Cardiac septum (tissue), 1 donor: ENCODE measurements at places on chromosomes 7 and 10. TPM values are rescaled to one million over a fixed set of nuclear protein-coding genes. Genes with fewer than 3 reads are reported as not detected.

WNT8B gene
- total RNA-seq: not detected

PILRA gene
- 2.3 TPM for total RNA-seq

- no peak for DNase-seq
Measured at GRCh38 chr7:100673942-100674410, 436 bp downstream of the GNB2 start.

CPVL gene
- total RNA-seq: 86.9 TPM

FAM237B gene
- total RNA-seq: not detected

OPN4 gene
- total RNA-seq: not detected

- no peak for DNase-seq
Measured at GRCh38 chr7:37342688-37343471, 105.8 kb downstream of the ELMO1 start.

- no peak for DNase-seq
Measured at GRCh38 chr7:101390901-101391301, 28.2 kb downstream of the COL26A1 start.

MNX1 gene
- not detected for total RNA-seq

TRIM50 gene
- not detected for total RNA-seq

KIAA1549 gene
- 1.4 TPM for total RNA-seq

GRCh38 chr10:35546824-35547225 lies 58.3 kb upstream of the GJD4 start:
- DNase-seq: no peak

GRCh38 chr10:86252079-86252478 lies 114.5 kb downstream of the GRID1 start:
- DNase-seq: peak; percentile 63

- DNase-seq: no peak
Measured at GRCh38 chr7:55160539-55160938, 141.7 kb downstream of the EGFR start.

DNA sequence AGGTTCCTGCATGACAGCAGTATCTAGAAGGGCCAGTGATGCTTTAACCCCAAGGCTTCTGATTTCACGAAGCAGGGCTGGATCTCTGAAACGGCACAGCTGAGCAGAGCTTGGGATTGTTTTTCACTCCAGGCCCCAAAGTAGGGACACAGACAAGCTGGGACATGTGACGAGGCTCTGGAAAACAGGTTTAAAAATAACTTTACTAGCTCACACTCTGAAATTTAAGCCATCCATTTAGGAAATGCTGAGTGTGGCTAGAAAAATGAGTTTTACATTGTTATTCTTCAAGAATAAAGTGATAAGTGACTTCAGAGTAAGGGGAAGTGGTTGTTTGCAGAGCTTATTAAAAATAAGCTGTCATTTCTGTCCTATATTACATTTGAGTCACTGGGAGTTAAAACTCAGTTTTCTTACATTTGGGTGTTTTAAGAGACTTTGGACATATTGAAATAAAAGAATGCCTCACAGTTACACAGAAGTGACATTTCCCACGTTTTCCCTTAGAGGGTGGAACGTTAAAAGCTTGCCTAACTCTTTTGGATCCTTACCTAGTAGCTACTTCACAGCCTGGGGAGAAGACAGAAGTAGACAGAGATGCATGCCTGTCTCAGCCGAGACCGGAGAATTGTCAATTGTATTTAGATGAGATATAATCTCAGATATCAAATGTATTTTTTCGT lies 107.8 kb downstream of the GALNT17 start:
- no peak for DNase-seq

DNA sequence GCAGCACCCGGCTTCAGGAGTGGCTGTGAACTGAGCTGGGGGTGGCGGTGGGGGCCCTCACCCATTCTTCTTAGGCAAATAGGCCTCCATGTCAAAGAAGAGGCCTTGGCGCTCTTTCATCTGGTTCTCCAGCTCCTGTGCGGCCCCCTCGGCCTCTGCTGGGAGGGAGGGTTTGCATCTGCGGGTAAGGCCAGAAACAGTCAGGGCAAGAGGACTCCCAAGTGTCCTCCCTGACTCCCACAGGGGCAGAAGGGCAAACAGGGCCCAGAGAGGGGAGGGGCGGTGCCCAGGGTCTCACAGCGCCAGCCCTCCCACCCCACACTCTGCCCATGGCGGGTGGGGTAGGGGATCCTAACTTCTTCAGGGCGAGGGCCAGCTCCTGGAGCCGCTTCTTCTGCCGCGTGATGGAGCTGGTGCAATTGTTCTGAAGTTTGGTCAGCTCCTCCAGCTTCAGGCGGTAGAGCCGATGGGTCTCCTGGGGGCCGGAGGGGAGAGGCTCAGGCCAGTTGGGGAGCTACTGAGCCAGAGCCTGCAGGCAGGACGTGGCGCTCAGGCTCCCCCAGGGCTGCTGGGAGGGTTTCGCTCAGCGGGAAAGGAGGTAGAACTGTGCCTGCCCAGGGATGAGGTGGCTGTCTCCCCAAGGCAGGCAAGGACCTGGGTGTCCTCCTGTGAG lies 2.2 kb downstream of the TMEM120A start:
- DNase-seq: peak; percentile 76
